M059J (cell line): ENCODE measurements at places on chromosomes 5 and 9. TPM values are rescaled to one million over a fixed set of nuclear protein-coding genes. Genes with fewer than 3 reads are reported as not detected.

PCDHGC5 gene
- total RNA-seq, result 2.0 and 2.2 TPM in 2 replicates

ADAM19 gene
- 38.4 and 57.2 TPM in 2 replicates for total RNA-seq

CCNI2 gene
- total RNA-seq, result not detected in 2 replicates

OCLN gene
- total RNA-seq, result 15.7 and 24.4 TPM in 2 replicates

TMEM141 gene
- total RNA-seq, result 63.0 and 84.8 TPM in 2 replicates
